ENCODE measurements at places on chromosomes 13 and 19.

GRCh38 chr13:24619282-24619681 lies 60.9 kb upstream of the ATP12A start:
- DNase-seq = no peak

DNA sequence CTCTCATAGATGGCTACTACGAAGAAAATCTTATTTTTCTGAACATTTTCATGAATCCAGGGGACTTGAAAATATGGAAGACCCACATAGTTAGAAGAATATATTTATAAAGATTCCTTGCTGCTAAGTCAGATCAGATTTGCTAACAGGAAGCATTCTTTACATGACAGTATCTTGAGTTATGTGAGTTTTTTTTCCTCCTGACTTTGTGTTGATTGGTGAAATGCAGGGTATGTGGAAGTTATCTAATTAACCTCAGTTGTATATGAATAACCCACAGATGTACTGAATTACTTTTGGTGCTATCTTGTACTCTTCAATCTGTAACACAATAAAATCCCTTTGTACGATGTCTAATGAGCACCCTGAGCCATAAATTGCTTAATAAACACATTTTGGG lies 53.8 kb downstream of the ESD start:
- DNase-seq = no peak

- DNase-seq = no peak
Observed at GRCh38 chr13:106225126-106225525, 310.3 kb downstream of the EFNB2 start.

GRCh38 chr13:52835071-52835839 lies 13.2 kb downstream of the PCDH8 start:
- no peak for DNase-seq

DNA sequence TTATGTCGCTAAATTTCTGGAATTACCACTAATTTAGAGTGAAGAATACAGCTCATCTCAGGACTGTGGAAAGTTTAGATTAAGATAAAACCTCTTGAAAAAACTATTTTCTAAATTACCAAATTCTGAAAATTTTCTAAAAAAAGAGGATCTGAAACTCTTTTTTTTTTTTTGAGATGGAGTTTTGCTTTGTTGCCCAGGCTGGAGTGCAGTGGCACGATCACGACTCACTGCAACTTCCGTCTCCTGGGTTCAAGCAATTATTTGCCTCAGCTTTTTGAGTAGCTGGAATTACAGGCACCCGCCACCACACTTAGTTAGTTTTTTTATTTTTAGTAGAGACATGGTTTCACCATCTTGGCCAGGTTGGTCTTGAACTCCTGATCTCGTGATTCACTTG lies 16.6 kb upstream of the ZNF253 start:
- no peak for DNase-seq

GRCh38 chr19:15945301-15945700 lies 3.5 kb upstream of the OR10H4 start:
- DNase-seq = no peak

GRCh38 chr13:76982061-76982460 lies 9.8 kb upstream of the CLN5 start:
- no peak for DNase-seq

DNA sequence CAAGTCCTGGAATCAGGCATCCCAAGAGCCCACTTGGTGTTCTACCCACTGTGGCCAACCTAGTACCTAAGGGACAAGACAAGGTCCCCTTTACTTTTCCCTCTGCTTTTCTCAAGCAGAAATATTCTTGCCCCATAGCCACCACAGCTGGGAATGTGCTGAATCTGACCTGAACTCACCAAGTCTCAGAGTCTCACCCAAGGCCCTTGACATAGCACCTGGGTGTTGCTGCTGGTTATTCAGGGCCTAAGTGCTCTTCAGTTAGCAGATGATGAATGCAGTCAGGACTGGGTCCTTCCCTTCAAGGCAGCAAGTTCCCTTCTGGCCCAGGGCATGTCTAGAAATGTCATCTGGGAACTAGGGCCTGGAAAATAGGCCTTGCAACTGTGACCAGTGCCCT lies 201.8 kb upstream of the SERP2 start:
- no peak for DNase-seq

DNA sequence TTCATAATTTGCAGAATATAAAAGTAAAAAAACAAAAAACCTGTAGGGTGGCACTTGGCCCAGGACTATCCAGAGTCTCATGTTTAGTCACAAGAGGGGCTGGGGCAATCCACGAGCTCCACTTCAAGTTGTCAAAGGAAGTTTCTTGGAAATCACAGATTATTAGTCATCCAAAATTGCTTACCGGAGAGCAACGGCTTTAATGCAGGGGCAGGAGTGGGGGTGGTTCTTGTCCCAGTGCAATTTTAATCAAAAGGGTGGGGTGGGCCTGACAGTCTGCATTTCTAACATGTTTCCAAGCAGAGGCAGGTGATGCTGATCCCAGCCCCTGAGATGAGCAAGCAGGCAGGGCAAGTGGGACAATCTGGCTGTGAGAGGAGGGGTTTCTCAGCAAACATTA lies 233.9 kb downstream of the ABCC4 start:
- no peak for DNase-seq

DNA sequence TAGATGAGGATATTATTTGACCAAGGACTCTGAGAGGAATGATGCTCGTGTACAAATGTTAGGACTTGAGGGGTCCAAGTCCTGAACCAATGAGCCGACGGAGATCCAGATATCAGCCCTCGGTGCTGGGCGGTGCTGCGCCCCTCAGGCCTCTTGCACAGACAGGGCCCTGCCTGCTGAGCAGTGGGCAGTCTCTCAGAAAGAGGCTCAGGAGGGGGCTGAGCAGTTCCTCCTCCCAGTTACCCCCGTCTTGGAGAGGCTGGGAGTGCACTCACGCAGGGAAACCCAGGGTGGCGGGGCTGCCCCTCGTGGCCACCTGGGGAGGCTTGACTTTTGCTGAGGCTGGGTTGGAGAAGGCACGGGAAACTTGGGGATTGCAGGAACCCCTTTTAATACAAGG lies 18.4 kb downstream of the TEX29 start:
- no peak for DNase-seq

DNA sequence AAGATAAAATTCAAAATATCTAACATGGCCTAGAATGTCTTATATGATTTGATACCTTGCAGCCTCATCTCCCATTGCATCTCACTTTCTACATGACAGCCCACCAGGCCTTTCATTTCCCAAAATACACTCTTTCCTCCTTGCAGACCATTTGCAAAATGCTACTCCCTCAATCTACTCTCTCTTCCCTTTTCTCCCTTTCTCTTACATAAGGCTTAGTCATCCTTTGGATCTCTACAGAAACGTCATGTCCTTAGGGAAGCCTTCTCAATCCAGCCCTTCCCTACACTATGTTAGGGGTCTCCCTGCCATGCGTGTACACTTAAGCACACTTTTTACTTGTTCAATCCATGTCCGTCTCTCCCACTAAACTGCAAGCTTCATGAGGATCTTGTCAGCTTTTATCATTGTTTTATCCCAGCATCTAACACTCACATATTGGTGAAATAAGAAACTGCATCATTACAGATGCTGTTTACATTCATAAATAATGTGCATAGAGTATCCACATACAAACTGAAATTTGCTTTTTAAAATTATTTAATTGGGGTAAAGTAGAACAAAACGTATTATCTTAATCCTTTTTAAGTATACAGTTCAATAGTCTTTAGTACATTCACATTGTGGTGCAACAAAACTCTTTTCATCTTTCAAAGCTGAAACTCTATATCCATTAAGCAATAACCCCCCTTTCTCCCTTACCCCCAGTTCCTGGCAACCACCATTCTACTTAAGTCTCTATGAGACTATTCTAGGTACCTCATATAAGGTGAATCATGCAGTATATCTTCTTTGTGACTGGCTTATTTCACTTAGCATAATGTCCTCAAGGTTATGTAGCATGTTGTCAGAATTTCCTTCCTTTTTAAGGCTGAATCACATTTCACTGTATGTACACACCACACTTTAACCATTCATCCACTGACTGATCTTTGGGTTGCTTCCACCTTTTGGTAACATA lies 11.5 kb upstream of the WBP4 start:
- no peak for DNase-seq

DNA sequence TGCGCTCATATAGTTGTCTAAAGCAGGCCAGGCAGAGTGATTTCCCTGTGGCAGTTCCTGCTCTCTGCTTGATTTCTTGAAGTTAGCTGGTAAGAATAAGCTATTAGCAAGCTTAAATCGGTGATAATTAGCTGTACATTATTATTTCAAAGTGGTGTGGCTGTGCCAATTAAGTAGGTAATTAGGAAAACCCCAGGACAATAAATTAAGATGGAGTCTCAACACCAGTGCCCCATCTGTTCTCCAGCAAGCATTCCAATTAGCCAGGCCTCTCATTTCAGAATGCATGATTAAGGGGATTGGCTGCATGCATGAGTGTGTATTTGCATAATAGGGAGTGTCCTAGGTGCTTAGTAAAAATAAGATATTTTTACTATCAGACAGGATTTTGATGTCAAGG lies 342.3 kb downstream of the GPC5 start:
- DNase-seq = no peak

Measured in activated naive CD4-positive, alpha-beta T cell treated with Interleukin-2 at 50 U/mL for 16 hours (primary cell).